ENCODE measurements at places on chromosomes 7 and 10.

DNA sequence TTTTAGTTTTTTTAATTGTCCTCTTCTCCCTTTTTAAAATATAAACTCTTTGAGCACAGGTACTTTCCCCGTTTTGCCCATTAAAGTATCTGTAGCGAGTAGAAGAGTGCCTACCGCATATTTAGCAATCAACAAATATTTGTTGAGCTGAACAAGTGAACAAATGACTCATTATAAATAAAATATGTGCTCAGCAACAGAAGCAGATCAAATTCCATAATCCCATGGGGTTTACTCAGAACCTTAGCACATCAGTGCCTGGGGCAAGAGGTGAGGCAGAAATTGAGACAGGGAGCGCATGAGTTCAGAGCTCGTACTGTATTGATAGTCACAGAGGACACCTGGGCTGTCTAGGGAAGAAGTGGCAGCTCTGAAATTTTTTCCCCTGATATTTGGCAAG, 161.0 kb downstream of the SEM1 start:
- DNase-seq: no peak

GRCh38 chr10:62616885-62617590, 187.5 kb upstream of the ADO start:
- DNase-seq: no peak

DNA sequence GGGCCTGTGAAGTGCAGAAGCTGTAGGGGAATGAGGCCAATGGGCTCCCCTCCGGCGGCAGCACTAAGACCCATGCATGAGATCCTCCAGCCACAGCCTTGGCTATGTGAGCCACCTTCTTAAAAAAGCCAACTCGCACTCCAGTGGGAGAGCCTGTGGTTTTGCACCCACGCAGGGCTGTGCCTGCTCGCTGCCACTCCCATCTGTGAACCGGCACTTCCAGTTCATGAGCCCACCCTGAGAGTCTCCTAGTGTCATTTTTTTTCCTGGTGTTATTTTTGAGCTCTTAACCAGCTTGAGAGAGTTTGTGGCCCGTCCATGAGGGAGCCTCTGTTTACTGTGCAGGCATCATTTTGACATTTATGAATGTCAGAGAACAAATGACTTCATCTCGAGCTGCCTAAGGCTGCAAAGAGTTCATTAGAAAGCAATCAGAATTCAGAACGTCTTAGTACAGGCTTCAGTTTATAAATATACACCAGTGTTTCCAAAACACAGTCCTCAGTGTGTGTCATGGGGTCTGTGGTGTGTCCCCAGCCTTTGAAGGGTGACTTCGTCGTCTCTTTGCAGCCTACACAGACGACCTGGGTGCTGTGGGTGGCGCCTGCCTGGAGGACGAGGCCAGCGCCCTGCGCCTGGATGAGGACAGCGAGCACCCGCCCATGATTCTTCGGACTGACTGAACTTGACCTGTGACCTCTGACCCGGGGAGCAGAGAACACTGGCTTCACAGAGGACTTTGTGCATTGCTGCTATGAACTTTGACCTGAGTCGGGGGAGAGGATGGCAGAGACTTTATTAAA, 40.4 kb downstream of the WIPI2 start:
- DNase-seq: no peak

- no peak for DNase-seq
Measured at GRCh38 chr7:11430841-11431240, 401.2 kb downstream of the THSD7A start.

DNA sequence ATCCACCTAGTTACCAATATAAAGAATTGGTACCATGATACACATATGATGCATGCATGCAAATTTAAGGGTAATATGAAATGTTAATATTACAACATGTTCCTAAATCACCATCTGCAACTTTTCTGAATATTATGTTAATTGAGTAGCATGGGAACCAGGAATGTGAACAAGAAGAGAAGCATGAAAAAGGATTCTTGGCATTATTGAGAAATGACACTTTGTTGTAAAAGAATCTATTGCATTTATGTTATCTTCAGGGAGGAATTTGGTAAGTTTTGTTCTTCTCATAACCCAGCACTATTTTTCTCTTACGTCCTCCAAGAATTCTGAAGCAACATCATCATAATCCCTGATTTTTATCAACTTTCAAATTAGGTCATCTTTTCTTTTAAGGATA, 159.9 kb upstream of the SLC25A13 start:
- no peak for DNase-seq

DNA sequence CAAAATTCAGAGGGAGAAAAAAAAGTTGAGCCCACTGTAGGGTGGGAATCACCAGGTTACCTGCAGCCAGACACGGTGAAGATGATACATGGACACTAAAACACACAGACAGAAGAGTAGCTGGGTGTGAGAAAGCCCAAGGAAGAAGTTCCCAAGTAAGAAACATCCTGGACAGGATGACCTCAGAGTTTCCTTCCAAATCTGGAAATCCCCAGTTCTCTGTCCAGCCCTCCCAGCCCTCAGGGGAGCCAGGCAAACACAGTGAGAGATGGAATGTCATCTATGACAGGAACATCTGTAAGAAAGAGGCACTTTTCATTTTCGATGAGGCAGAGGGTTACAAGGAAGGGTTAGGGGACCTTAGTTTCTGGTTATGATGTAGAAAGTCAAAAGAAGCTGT, 125.1 kb upstream of the LYZL1 start:
- no peak for DNase-seq

GRCh38 chr10:8183241-8183704, 128.8 kb downstream of the GATA3 start:
- peak; percentile 9 for DNase-seq

DNA sequence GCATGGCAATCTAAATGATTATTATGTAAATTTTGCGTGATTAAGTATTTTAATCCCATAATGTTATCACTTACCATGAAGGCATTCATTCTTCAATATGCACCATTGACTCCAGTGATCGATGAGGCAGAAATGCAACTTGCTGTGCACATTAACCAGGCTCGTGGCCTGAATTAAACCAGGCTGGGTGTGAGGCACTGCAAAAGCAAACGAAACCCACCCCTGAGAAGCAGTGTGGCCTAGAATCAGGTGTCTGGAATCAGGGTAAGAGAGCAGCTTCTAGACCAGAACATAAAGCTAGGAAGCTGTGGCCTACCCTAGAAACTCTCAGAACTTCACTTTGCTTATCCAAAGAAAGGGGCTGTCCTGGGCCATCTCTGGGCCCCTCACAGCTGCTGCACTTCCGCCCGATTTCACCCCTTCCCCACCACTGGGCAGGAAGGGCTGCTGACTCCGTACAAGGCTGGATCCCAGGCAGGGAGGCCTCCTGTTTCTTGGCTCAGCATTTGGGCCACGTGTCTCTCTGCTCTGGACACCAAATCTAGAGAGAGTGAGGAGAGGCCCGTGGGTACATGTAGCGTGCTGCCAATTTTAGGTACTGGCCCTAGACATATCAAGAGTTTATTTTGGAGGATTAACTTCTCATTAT, 4.4 kb downstream of the PTPRE start:
- no peak for DNase-seq

DNA sequence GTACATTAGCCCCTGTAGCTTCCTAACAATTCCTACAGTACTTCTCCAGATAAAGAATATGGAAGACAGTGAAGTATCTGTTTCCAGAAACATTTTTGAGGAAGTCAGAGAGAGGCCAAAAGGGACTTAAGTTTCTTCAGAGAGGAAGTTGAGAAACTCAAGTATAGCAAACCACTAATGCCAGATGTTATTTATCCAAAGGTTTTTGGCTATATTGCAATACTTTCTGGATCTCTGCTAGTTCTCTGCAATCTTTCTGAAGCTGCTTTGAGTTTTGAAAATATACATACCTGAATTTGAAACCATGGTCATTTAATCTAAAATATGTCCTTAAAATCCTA, 64.7 kb downstream of the BICC1 start:
- no peak for DNase-seq

DNA sequence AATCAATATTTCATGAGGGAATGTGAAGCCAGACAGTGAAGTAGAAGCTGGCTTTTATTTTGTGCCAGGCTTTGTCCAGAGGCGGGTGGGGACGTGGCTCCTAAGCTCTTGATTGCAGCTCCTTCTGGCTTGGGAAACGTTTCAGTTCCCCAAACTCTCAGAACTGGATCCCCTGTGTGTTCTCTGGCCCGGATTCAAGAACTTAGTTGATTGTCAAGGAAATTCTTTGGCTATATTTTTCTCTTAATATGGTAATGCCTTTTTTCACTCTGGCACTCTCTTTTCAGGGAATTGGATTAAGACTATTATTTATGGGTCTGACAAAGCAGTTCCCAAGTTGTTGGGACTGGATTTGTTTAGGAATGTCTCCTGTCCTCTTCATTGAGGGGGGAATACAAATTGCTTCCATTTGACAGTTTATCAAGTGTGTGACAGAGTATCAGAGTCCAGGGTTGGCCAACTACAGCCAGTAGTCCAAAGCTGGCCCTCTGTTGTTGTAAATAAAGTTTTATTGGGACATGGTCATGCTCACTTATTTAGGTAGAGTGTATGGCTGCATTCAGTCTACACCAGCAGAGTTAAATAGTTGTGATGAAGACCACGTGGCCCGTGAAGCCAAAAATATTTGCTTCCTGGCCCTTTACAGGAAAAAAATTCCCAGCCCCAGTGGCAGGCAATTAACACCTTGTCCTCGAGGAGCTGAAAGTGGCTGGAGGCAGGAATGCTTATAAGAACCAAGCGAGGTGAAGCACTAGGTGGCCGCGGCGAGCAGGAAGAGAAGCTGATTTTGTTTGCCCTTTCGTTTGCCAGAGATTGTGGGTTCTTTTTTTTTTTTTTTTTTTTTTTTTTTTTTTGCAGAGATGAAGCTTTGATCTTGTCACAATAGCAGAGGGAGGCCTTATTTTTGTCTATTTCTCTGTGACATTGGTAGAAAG, 34.3 kb downstream of the HTRA1 start:
- no peak for DNase-seq

GRCh38 chr10:82660205-82660604, 785.2 kb downstream of the NRG3 start:
- DNase-seq: no peak

DNA sequence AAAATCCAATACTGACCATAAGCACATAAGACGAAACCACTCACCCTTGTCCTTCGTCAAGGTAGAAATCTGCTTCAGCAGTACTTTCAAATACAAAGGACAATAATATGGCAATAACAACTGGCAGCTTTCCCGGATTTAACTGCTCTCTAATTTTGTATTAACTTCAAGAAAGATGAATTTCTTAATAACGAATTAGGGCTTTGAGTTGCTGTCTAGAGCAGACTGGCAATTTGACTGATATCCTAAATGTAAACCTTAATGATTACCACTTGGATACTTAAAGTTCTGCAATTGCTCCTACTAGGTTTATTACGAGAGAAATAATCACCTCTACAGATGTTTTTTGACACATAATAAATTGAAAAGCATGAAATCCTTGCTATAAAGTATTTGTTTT, 418.7 kb downstream of the MAGI2 start:
- no peak for DNase-seq

GRCh38 chr10:12077580-12078180, 8.9 kb downstream of the DHTKD1 start:
- DNase-seq: no peak

- DNase-seq: no peak
Measured at GRCh38 chr10:66329147-66329546, 596.7 kb upstream of the LRRTM3 start.

GRCh38 chr10:66398669-66399068, 527.2 kb upstream of the LRRTM3 start:
- DNase-seq: no peak

DNA sequence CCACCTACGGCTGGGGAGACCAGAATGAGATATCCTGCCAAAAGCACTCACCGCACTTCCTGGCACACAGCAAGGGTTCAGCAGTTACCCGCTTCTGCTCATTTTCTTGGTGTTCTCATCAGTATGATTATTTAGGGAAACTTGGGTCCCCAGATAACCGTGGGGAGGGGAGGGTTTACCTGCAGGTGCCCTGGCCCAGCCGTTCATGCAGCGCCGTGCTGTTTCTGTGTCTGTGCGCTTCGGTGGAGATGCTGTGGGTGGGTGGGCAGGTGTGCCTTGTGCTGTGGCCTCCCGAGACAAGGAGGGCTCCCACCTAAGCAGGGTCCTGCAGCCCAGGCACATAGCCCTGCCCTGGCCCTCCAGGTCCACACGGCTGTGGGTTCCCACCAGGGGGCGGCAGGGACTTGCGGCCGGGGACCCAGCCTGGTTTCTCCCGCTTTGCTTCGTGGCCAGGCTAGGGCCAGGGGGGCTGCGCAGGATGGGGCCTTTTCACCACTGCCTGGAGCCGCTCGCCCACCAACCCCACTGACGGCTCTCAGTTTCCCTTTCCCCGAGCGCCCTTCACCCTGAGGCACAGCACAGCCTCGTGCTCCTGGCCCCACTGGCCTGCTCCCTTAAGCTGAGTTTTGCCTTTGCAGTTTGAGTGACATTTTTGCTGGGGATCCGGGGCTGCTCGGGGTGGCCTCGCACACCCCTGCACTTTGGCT, 78.5 kb downstream of the LHPP start:
- peak; percentile 76 for DNase-seq

- DNase-seq: peak; percentile 70
Measured at GRCh38 chr7:118195837-118196474, 12.0 kb downstream of the LSM8 start.

DNA sequence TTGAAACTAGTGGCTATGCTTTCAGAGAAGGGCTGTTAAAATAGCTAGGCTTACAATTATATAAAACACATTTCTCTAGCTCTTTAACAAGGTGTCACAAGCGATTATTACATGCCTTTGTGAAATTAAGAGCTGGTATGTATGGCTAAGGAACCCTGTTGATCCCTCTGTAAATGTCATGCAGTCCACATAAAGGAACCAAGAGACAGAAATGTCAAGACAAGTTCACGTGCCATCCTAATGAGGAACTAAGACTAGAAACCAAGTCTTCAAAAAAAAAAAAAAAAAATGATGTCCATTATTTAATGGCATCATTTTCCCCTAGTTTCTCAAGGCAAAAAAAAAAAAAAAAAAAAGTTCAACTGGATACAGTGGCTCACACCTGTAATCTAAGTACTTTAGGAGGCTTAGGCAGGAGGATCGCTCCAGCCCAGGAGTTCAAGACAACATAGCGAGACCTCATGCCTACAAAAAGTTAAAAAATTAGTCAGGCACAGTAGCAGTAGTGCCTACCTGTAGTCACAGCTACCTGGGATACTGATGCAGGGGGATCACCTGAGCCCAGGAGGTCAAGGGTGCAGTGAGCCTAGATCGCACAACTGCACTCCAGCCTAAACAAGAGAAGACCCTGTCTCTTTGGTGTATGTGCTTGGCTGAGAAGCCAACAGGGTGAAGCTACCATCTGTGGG, 63.4 kb downstream of the SRPK2 start:
- DNase-seq: no peak

- DNase-seq: no peak
Measured at GRCh38 chr10:29112827-29113615, 175.8 kb upstream of the LYZL1 start.

GRCh38 chr7:129821476-129821875, 131.3 kb downstream of the UBE2H start:
- DNase-seq: no peak

DNA sequence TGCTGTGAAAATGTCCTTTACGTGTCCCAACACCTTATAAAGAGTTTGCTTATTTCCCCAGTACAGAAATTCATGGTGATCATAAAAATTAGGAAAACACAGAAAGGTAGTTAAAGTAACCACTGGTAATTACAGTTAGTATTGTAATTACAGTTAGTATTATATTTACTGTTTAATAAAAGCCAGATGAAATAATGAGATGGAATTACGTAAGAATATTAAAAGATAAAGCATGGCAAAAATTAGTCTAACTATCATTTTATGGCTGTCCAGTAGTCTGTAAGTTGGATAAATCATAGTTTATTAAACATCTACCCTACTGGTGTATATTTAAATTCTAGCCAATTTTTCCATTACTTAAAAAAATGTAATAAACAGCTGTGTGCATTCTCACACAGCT, 638.8 kb downstream of the ACTR3B start:
- no peak for DNase-seq

- DNase-seq: peak; percentile 0
Measured at GRCh38 chr7:27176524-27176845, 2.4 kb upstream of the HOXA10 start.
